ENCODE measurements at places on chromosomes 7 and 10.

GRCh38 chr7:5363729-5364128, 59.9 kb downstream of the TNRC18 start:
- DNase-seq: peak; percentile 41

GRCh38 chr7:117962366-117962994, 89.2 kb upstream of the CTTNBP2 start:
- DNase-seq: no peak

- DNase-seq: no peak
Observed at GRCh38 chr7:56605146-56605545, 488.9 kb upstream of the NUPR2 start.

GRCh38 chr7:151454305-151454704, 14.4 kb upstream of the CRYGN start:
- DNase-seq: no peak

DNA sequence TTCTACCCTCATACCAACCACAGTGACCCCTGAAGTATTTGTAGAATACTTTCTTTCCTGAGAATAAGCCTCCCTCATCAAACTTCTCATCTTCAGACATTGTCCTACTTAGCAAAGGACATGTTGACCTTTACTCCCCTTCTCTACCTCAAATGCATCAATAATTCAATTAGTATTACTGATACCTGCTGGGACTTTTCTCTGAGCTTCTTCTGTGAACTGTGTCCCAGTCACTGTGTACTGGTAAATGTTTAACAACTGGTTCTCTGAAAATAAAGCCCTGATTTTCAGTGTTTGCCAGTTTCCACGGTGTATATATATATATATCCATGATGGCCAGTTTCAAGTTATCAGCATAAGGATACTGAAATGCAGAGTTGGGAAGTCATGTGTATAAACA, 12.2 kb downstream of the PANK1 start:
- DNase-seq: no peak

GRCh38 chr7:43431020-43431595, 151.8 kb upstream of the STK17A start:
- DNase-seq: no peak

GRCh38 chr7:45919231-45919784, 1.8 kb downstream of the IGFBP3 start:
- no peak for DNase-seq

GRCh38 chr7:25478925-25479324, 250.6 kb upstream of the NPVF start:
- no peak for DNase-seq
